ENCODE measurements at places on chromosomes 6 and 20. TPM values are rescaled to one million over a fixed set of nuclear protein-coding genes. Genes with fewer than 3 reads are reported as not detected.

The CRISP3 gene
- total RNA-seq: not detected

The ARMC2 gene
- total RNA-seq: 2.7 TPM

The NRN1 gene
- total RNA-seq: 0.09 TPM

The XPO5 gene
- total RNA-seq: 13.6 TPM

The RRAGD gene
- total RNA-seq: 0.09 TPM

The WFDC10B gene
- 0.26 TPM for total RNA-seq

The UBD gene
- total RNA-seq: 0.09 TPM

The NMBR gene
- not detected for total RNA-seq

The ULBP3 gene
- 9.5 TPM for total RNA-seq

The EYS gene
- total RNA-seq: not detected

The NKAIN2 gene
- not detected for total RNA-seq

The MAP7 gene
- 2.7 TPM for total RNA-seq

The ZBTB22 gene
- total RNA-seq: 34.4 TPM

The SIRPA gene
- total RNA-seq: 6.6 TPM

The VTA1 gene
- total RNA-seq: 27.6 TPM

The RIPOR2 gene
- total RNA-seq: 0.34 TPM

The BPIFA3 gene
- not detected for total RNA-seq

The SLC22A1 gene
- total RNA-seq: 1.1 TPM

The ADGRB3 gene
- 0.16 TPM for total RNA-seq

The NKX2-2 gene
- under 0.01 TPM for total RNA-seq

The PGBD1 gene
- total RNA-seq: 3.8 TPM

The APOM gene
- 1.8 TPM for total RNA-seq

The NFATC2 gene
- 0.09 TPM for total RNA-seq
